Activated CD8-positive, alpha-beta memory T cell treated with anti-CD3 and anti-CD28 coated beads, Interleukin-2, amount 50 U/mL, for 4 hours (primary cell): ENCODE measurements at places on chromosomes 7 and 10.

- no peak for DNase-seq
Measured at GRCh38 chr7:27518561-27519350, 143.9 kb downstream of the HIBADH start.

GRCh38 chr7:120052884-120053382, 220.0 kb upstream of the KCND2 start:
- DNase-seq, result no peak

- no peak for DNase-seq
Measured at GRCh38 chr10:125720002-125720382, 483 bp downstream of the EDRF1 start.

GRCh38 chr7:93359520-93360198, 127.5 kb downstream of the VPS50 start:
- DNase-seq, result no peak

DNA sequence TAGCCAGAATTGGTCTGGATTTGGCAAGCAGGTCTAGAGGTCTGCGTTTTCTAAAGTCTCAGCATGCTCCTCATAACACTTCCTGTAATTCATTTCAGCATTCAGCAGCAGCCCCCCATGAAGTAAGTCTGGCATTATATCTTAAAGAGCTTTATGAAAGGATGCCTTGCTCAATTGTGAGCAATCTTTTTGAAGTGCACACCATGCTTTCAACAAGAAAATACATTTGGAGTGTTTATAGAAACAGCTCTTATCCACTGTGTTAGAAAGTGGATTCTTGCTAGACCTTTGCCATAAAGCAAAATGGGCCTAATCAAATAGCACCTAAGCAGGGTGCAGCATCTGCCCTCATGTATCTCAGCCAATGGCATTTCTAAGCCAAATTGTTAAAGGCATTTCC, 378.0 kb upstream of the AKR1E2 start:
- no peak for DNase-seq

- no peak for DNase-seq
Measured at GRCh38 chr10:84743483-84743882, 415.1 kb downstream of the CCSER2 start.

- DNase-seq, result no peak
Measured at GRCh38 chr7:158782761-158783401, 46.4 kb downstream of the ESYT2 start.

DNA sequence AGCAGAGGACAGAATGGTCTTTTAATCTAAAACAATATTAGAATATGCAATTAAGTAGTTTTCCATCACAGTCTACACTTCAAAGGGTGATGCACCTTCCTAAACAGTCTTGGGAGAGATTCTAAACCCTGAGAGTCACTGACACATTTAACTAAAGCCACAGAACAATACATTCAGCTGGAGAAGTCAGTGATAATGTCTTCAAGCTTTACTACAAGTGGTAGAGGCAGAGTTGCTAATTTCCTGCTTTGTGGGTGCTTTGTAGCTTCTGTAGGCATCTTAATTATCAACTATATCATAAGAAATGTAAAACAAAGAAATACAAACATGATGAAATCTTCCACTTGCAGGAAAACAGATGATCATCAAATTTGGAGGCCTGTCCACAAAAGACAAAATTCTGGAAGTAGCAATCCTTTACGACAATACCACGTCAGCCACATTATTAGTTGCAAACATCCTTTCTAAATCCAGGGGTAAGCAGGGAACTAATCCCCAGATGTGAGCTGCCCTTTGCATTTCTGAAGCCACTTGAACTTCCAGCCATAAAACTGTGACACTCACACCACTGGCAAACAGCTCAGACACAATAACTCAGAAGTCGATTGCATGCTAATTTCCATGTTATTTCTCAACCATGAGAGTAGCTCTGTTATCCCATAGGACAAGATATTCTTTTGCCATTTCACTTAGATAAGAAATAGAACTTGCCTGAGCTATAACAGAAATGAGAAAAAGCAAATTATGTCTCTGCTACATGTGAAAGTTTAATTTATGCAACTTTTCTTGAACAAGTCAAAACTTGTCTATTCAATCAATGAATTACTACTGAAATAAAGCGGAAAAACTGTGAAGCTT, 212.2 kb downstream of the FAM107B start:
- no peak for DNase-seq

GRCh38 chr10:49349390-49349789, 46.5 kb downstream of the DRGX start:
- DNase-seq, result no peak

GRCh38 chr7:27793780-27794179, 53.8 kb downstream of the TAX1BP1 start:
- DNase-seq, result no peak

GRCh38 chr10:21385536-21385935, 139.9 kb downstream of the SKIDA1 start:
- DNase-seq, result no peak

DNA sequence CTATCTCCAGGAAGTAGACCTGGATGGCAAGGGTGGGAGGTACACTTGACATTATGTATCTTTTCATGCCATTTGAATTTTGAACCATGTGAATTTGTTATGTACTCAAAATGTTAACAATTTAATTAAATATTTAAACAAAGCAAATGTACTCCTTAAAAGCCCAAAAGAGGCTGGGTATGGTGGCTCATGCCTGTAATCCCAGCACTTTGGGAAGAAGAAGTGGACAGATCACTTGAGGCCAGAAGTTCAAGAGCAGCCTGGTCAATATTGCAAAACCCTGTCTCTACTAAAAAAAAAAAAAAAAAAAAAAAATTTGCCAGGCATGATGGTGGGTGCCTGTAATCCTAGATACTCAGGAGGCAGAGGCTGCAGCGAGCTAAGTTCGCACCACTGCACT, 136.9 kb upstream of the ASAH2 start:
- no peak for DNase-seq

DNA sequence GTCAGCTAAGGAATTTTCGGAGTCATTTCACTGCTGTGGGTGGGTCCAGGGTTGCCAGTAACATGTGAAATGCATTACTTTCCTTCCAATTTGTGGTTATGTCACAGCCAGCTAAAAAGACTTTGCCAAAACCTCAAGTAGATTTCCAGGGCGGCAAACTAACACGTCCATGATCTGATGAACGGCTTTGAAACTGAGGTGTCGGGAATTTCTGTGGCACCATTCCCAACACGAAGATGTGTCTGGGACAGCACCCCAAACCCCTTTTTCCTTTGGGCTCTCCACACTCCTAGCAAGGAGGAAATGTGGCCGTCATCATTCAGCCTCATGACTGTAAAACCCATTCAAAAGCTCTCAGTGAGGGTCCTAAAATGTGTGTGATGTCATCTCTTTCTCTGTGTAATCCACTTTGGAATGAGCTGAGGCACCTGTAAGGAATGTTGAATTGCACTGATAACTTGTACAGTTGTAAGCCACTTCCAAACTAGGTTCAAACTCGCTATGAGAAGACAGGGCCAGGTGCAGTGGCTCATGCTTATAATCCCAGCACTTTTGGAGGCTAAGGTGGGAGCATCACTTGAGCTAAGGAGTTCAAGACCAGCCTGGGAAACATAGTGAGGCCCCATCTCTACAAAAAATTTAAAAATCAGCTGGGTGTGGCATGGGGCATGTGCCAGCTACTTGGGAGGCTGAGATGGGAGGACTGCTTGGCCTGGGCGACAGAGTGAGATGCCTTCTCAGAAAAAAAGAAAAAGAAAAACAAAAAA, 146.1 kb upstream of the FRMD4A start:
- no peak for DNase-seq
